ENCODE measurements at places on chromosomes 5 and 9. TPM values are rescaled to one million over a fixed set of nuclear protein-coding genes. Genes with fewer than 3 reads are reported as not detected.

The OLFML2A gene
- not detected for total RNA-seq

The RGS7BP gene
- not detected for total RNA-seq

The CTXN3 gene
- total RNA-seq = not detected

The ZNF608 gene
- total RNA-seq = not detected

The COL23A1 gene
- total RNA-seq = 0.86 TPM

The TEX53 gene
- total RNA-seq = not detected

The PCDHB4 gene
- not detected for total RNA-seq

All from activated T-cell treated with anti-CD3 and anti-CD28 coated beads, Interleukin-2, amount 50 U/mL, for 72 hours (primary cell).